ENCODE measurements at places on chromosomes 2 and 18. TPM values are rescaled to one million over a fixed set of nuclear protein-coding genes. Genes with fewer than 3 reads are reported as not detected.
A peak's percentile ranks its signal among the peaks of the same experiment; 100 is the strongest.

GRCh38 chr2:173684896-173685459 is 280.2 kb downstream of the SP3 start:
- DNase-seq, result no peak
- no peak overlapping the region for H3K27ac ChIP-seq
- H3K36me3 ChIP-seq, result no peaks in the 10 kb centered on the region
- no peaks in the 10 kb centered on the region for H3K4me1 ChIP-seq
- H3K4me3 ChIP-seq, result no peak overlapping the region
- no peaks in the 10 kb centered on the region for H3K27me3 ChIP-seq

DNA sequence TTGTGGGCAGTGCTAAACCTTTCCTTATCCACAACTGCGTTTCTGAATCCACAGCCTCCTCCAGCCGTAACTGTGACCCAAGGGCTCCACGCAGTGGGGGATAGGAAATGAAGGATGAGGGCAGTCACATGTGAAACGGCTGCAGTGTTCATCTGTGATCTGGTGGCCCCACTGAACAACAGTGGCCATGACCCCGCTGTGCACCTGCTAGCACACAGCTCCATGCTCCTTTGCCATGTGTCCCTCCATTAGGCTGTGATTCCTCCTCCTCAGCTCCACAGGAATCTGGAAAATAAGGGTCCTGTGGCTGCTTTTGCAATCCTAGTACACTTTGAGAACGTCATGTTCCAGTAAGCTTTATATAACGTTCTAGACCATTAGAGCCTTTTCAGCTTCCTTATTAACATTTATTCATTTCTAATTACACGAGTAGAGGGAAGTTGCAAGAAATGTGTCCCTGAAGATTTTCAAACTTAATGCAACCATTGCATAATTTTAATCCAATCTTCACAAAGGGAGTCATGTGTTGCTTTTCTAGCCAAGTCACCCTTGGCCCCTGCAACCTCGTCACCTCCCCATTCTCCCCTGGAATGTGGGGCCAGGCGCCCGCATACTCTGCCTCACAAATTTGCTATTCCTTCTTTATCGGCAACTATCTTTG is 7.1 kb upstream of the NAPG start:
- H3K27ac ChIP-seq, result no peak overlapping the region
- no peak for DNase-seq
- no peak overlapping the region for H3K4me3 ChIP-seq

DNA sequence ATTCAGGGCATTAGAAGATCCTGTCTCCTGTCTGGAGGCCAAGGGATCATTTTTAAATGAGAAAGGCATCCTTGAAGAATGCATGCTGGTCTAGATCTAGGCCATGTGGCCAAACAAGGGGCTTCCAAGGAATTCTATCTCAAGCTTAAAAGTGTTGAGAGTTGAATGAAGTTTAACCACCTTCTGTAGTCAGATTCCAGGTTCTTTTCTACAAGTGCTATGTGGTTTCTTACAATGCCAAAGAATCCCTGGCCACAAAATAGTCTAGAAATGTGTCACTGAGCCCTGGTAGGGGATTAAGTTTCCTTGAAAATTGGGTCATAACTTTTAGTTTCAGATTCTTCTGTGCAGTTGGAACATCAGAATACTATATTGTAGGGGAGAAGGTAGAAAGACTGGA is 640.7 kb upstream of the ACVR2A start:
- H3K27ac ChIP-seq, result no peak overlapping the region
- no peaks in the 10 kb centered on the region for H3K27me3 ChIP-seq
- peaks cover 4% of the 10 kb centered on the region for H3K4me1 ChIP-seq

DNA sequence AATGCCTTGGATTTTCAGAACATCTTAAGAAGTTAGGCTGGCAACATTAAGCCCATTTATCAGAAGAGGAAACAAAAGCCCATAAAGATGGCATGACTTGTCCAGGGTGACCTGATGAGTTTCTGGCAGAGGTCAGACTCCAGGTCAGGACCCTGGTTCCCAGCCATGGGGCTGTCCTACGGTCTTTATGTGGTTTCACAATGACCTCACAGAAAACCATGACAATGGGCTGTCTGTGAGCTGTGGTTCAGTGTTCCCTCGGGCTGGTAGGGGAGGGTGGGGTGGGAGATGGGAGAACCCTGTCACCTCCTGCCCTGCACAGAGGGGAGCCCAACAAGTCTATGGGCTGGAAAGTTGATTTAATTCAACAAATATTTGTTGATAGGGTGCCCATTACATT is 101.8 kb downstream of the LOXHD1 start:
- no peak for DNase-seq
- no peaks in the 10 kb centered on the region for H3K27me3 ChIP-seq
- H3K4me1 ChIP-seq, result no peaks in the 10 kb centered on the region
- H3K36me3 ChIP-seq, result no peaks in the 10 kb centered on the region

- H3K4me1 ChIP-seq, result peaks cover 42% of the 10 kb centered on the region
- H3K36me3 ChIP-seq, result peaks cover 45% of the 10 kb centered on the region
- H3K27me3 ChIP-seq, result no peaks in the 10 kb centered on the region
- DNase-seq, result no peak
- no peak overlapping the region for H3K4me3 ChIP-seq
Observed at GRCh38 chr2:162308747-162309503, 9.6 kb downstream of the IFIH1 start.

GRCh38 chr2:168317282-168317681 is 69.9 kb upstream of the STK39 start:
- no peak overlapping the region for H3K4me3 ChIP-seq
- DNase-seq, result no peak
- no peaks in the 10 kb centered on the region for H3K4me1 ChIP-seq
- no peaks in the 10 kb centered on the region for H3K27me3 ChIP-seq
- H3K36me3 ChIP-seq, result no peaks in the 10 kb centered on the region

DNA sequence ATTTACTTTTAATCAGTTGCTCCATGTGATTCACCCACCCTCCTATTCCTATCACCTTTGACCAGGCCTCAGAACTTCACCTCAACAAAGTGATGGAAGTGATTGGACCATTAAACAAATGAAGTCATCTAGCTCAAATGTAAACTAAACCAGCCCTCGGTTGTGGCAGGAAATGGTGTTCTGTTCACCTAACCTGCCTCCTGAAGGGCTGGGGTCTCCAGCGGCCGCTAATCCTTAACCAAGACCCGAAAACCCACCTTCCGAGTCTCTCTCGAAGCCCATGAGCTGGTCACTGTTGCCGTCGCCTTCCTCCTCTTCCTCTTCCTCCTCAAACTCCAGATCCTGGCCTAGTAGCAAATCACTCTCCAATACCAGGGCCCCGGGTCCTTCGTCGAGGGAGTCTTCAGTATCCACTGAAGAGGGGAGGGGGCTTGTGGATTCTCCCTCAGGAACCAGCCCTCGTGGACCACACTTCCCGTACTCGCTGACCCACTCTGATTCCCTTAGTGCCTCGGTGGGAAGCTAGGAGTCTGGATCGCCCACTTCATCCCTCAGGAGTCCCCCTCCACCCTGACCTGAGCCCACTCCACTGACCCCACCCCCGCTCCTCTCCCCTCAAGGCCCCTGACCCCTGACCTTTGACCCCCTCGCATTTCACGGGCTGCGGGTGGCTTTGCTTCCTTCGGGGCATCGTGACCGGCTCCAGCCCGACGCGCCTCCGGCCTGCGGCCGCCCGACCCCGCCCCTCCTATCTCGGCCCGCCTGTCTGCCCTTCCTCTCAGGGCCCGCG is 503 bp downstream of the ZNF513 start:
- H3K4me1 ChIP-seq, result peaks cover 20% of the 10 kb centered on the region
- H3K27me3 ChIP-seq, result no peaks in the 10 kb centered on the region
- H3K27ac ChIP-seq, result peak overlapping the region; percentile 91
- peak overlapping the region; percentile 92 for H3K4me3 ChIP-seq
- DNase-seq, result peak; percentile 20

The IL1R2 gene
- 1.1 TPM for total RNA-seq

The FBXO41 gene
- 30.9 TPM for total RNA-seq

The FARP2 gene
- 36.6 TPM for total RNA-seq

The FAP gene
- not detected for total RNA-seq

The HOXD1 gene
- total RNA-seq, result not detected

All from activated T-helper 1 cell treated with anti-CD3 and anti-CD28 coated beads, Interleukin-12 subunit alpha, Interleukin-12 subunit beta, Interleukin-2, Interleukin-4 antibody, amounts not matched to agents 30 ng/mL and 10 ng/mL and 1 ng/mL, durations not matched to agents 14 hours and 24 hours and 36 hours (primary cell).